ENCODE measurements at places on chromosomes 6 and 20.

- no peak for DNase-seq
Observed at GRCh38 chr6:29332676-29333075, 31.2 kb downstream of the OR14J1 start.

- no peak for DNase-seq
Observed at GRCh38 chr20:10470276-10470675, 35.2 kb downstream of the SLX4IP start.

GRCh38 chr6:4806791-4807190 lies 30.6 kb downstream of the CDYL start:
- no peak for DNase-seq

DNA sequence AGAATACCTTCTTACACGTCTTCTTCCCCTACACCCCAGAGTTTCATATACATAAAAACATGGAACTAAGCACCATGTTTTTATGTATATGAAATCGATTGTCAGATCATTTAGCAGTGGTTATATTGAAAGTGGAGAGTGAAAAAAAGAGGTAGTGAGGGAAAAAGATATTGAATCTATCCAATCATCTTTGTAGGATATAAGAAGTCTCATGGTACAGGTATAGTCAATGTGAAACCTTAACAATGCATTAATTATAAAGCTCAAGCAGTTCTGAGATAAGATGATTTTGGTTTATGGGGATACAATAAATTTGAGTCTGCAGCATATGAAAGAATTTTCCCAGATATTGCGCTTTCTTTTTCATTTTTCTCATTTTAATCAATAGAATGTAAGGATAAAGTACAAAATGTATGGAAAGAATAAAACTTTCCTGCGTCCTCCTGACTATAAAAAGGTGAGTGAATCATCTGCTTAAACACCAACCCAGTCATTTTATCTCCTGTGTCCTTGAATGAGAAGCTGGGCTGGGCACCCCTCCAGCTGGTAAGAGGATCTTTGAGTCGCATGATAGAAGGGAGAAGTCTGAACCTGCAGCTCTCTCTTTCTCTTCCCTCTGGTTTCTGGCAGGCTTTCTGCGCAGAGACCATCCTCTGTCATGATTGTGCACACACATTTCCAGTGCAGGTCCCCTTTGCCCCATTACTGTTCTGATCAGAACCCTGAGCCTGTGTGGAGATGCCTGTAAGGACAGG lies 28.1 kb upstream of the AKIRIN2 start:
- DNase-seq: no peak

- DNase-seq: no peak
Observed at GRCh38 chr6:90492798-90493197, 94.1 kb downstream of the MAP3K7 start.

DNA sequence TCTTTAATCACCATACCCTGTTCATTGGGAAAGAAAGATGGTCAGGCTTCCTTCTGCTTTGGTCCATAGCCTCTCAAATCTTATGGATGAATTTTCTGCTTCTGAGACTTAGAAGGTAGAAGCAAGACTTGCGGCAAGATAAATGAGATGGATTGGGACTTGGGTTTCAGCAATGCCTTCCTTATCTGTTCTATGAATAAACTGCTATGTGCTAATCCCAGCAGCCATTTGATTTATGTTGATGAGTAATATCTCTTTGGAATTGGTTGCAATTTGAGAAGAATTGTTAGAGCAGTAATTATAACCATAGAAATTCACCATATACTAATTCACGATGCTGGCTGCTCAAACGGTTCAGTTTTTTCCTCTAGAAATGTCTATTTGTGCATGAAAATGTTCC lies 48.3 kb downstream of the TXLNB start:
- no peak for DNase-seq

DNA sequence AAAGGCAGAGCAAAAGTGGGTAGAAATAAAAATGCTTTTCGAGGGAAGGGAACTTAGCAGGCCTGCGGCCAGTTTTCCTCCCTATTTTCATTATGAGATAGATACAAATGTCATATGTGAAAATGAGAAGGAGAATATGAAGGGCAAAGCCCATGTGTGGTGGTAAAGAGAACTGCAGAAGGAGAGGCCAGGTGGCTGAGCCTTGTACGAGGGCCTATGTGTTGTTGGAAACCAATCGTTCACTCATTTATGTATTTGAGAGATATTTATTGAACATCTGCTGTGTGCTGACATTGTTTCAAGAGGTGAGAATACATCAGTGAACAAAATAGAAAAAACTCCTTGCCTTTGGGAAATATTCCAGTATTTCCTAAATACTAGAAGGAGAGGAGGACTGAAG lies 147.7 kb downstream of the SH3BGRL2 start:
- DNase-seq: no peak

GRCh38 chr20:17177341-17177740 lies 49.5 kb upstream of the PCSK2 start:
- no peak for DNase-seq

GRCh38 chr6:130229645-130230044 lies 6.9 kb upstream of the SAMD3 start:
- DNase-seq: no peak

DNA sequence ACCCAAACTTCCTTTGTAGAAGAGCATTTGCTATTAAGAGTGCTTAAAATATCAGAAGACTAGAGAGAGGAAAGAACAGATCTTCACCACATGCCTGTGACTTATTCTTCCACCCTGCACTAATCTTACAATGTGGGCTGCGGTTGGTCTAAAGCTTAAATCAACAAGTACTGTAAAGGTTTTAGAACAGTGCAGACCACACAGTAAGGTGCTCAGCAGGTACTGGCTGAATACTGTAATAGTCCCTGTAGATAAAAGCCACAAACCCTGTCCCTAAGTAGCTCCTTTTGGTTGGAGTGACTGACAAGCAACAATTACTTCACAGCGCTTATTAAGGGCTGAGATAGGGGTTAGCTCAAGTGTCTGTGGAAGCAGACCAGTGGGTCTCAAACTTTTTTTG lies 972 bp upstream of the PHF3 start:
- DNase-seq: no peak

DNA sequence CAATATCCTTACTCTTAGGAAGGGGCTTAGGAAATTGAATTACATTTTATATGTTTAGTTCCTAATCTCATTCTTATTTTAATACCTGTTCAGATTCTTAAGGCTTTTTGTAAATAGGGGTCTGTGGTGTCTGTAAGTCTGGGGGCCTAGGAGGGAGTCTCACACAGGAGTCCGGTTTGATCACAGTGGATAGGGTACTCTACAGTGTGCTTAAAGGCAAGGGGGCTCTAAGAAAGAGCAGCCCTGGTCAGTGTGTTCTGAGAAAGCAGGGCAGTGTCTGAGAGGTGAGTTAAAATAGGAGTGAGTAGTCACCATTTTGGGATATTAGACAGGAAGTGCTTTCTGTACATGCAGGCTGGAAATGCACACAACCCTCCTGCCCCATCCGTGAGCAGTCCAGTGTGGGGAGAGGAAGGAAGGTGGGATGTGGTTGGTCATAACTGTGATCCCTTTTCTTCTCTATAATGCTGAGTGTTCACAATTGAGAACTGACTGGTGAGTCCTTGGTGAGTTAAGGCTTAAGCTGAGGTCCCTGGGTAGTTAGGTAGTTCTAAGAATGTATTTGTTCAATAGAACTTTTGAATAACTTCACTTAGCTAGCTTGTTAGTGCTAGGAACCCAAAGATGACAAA lies 50.0 kb downstream of the CDKAL1 start:
- DNase-seq: no peak

DNA sequence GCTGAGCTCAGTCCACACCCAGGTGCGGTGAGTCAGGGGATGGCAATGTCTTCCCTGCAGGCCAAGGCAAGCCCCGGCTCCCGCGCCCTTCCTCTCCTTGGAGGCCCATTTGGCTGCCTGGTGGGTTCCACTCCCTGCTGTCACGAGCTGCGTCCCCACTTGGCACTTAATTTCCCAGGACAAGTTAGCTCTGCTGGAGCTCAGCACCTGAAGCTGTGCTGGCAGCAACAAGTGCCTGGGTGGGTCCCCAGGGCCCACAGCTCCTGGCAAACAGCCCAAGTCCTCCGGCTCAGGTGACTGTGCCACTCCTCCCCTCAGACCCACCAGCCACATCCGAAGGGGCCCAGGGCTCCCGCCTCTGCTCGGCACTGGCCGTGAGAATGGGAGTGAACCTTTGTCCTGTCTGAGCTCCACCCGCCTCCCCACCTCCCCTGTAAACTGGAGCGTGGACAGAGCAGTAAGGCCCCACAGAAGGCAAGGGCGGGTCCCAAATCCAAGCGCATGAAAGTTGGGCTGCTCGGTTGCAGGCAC lies 16.9 kb downstream of the LAMA5 start:
- DNase-seq: no peak

- no peak for DNase-seq
Observed at GRCh38 chr6:7479801-7480266, 61.6 kb upstream of the DSP start.

DNA sequence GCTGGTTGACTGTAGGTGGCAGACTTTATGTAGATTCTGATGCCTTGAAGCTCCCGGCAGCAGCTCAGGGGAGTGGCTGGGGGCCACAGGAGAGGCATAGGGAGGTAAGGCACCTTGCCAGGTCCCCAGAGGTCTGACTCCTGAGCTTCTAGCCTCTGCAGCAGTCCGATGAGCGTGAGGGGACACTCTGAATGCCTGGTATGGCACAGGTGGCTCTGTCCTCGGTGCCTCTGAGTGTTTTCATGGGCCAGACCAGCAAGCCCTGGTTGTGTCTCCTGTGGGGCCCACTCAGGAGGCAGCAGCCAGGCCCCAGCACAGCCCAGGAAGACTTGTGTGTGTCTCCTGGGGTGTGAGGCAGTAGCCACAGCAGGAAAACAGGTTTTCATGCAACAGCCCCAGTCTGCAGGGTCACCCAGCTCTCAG lies 39.7 kb upstream of the IRF4 start:
- DNase-seq: no peak

DNA sequence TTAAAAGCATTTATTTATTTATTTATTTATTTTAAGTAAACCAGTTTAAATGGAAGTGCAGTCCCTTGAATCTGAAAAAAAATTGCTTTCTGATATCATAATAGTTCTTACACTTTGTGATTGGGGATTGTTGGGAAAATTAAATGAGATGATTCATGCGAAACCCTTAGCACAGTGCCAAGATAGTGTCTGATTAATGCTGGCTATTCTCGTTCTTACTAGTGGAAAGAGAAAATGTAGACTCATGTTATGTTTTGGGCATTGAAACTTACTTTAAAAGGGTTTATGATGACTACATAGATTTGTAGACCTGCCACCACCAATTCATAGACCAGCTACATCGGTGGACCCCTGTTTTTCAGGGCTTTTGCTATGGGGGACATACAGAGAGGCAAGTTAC lies 229.2 kb upstream of the ZFP64 start:
- no peak for DNase-seq

GRCh38 chr6:42527204-42527603 lies 36.6 kb upstream of the UBR2 start:
- no peak for DNase-seq

DNA sequence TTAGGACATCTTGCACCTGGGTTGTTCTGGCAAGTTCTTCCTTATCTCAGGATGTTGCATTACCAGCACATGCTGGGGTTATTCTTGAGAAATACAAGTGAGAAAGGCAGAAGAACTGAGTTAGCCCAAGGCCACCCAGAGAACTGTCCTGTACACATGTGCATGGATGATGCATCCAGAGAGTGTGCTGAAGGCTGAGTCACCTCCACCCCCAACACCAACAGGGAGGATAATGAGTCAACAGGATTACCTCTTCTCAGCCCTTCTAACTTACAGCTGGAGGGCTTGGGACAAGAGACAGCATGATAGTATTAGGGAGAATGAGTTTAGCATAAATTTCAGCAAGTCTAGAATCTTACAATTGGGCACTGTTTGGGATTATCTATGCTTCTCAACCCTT lies 8.5 kb downstream of the SCGN start:
- DNase-seq: peak; percentile 67

DNA sequence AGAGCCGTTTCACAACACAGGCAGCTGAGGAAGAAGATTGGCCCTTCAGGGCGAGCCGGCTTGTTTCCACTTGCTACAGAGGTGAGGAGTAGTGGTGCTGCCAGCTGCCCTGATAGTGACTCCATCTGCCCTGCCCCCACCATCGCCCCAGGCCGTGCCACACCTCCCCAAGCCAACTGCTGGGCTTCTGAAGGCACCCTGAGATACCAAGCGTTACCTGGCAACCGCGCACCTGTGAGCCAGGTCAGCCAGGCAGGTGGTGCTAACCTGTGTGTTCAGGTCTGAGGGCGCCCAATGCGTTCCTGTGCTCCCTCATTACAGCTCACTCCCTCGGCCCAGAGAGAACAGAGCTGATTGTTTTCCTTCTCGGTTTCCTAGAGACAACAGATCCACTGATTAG lies 299.1 kb upstream of the ID4 start:
- no peak for DNase-seq

DNA sequence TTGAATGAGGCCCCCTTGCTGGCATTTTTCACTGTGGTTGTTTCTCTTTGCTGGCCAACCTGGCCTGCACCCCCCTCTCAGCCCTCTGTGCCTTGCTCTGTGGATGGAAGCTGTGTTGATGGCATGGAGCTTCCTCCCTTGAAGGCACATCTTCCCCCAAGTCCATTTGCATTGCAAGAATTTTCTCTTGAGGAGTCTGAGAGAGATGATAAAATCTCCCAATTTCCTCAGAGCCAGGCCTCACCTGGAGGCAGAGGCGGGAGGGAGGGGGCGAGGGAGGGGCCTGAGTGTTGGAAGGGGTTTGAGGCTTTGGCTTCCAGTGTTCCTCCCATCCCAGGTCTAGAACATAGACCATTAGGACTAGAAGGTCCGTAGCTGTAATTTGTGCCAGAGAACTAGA lies 175.1 kb downstream of the SCP2D1 start:
- DNase-seq: no peak

GRCh38 chr6:158611541-158612370 lies 32.8 kb downstream of the DYNLT1 start:
- DNase-seq: no peak

DNA sequence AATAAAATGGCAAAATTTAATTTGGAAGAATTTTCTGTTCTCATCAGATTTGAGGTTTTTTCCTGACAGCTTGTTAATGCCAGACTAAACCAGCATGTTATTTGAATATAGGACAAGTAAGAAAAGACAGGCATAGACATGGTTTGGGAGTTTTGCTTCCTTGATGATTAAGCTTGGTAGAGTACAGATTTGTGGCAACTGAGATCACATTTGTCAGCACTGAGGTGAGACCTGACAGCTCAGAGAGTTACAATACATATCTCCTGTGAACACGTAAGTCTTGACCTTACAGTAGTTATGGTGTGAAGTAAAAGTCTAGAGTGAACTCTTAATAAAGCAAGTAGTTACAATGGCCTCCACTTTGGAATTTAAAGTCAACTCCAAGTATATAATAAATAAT lies 34.5 kb downstream of the CENPW start:
- no peak for DNase-seq

- no peak for DNase-seq
Observed at GRCh38 chr20:58325912-58326311, 16.4 kb downstream of the RAB22A start.
